ENCODE measurements at places on chromosomes 6 and 20.

GRCh38 chr6:146090474-146090873 is 61.6 kb downstream of the GRM1 start:
- DNase-seq: no peak

GRCh38 chr6:143950875-143951274 is 57.2 kb downstream of the PLAGL1 start:
- no peak for DNase-seq

GRCh38 chr6:69704916-69705315 is 91.9 kb downstream of the LMBRD1 start:
- no peak for DNase-seq

- no peak for DNase-seq
Observed at GRCh38 chr6:64252256-64252655, 616.7 kb downstream of the PHF3 start.

DNA sequence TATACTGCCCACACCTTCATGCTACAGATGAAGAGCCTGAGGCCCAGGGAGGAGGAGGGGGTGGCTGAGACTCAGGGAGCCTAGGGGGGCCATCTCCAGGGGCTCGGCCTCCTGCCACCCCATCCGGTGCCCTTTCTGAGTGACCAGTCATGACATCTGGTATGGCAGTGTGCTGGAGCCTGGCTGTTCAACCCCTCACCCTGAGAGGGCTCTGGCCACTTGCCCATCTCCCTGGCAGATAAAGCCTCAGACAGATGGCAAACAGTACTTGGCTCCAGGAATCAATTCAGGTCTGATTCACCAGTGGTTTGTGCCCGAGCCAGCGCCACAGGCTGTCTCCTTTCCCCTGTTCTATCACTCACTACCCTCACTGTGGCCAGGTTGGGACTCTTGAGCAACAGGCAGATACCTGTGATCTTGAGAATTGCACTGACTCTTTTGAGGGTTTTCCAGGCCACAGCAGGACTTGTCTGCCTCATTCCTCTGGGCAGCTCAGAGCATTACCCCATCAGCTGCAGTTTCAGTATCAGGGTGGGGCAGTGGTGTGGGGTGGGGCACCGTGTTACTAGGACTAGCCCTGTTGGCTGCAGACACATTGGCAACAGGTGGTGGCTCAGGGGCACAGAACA is 22.8 kb downstream of the SRSF3 start:
- DNase-seq: no peak

- no peak for DNase-seq
Observed at GRCh38 chr6:162862941-162863340, 135.2 kb downstream of the PACRG start.

DNA sequence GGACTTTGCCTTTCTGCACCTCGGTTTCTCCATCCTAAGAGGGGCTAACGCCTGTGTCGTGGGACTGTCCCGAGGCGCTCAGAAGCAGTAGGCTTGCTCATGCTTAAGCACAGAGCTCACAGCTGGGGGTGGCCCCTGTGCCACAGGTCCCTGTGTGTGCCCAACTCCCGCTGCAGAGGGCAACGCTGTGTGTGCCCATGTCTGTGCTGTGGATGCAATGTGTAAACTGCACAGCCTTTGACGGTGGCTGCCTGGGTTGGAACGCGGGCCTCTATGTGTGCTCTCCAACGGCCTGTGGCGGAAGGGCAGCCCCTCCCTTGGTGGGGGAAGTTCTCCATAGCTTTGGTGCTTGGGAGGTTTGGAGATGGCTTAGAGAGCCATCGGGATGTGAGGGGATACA is 10.7 kb upstream of the GATA5 start:
- no peak for DNase-seq

DNA sequence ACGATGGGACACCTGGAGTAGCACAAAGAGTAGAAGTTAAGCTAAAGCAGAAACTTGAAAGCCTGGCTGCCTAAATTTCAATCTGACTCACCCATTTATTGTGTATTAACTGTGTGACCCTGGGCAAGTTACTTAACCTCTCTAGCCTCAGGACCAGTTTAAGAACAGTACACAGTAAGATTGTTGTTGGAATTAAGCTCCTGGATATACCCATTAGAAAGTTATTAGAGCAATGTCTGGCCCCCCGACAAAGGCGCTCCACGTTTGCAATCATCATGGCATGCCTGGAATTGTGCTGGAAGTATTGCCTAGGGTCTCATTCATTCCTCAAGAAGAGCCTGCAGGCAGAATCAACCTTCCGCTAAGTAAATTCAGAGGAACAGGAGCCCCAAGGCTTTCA is 1.4 kb downstream of the SDC4 start:
- no peak for DNase-seq

GRCh38 chr6:106547601-106548453 is 81.5 kb downstream of the RTN4IP1 start:
- peak; percentile 34 for DNase-seq

DNA sequence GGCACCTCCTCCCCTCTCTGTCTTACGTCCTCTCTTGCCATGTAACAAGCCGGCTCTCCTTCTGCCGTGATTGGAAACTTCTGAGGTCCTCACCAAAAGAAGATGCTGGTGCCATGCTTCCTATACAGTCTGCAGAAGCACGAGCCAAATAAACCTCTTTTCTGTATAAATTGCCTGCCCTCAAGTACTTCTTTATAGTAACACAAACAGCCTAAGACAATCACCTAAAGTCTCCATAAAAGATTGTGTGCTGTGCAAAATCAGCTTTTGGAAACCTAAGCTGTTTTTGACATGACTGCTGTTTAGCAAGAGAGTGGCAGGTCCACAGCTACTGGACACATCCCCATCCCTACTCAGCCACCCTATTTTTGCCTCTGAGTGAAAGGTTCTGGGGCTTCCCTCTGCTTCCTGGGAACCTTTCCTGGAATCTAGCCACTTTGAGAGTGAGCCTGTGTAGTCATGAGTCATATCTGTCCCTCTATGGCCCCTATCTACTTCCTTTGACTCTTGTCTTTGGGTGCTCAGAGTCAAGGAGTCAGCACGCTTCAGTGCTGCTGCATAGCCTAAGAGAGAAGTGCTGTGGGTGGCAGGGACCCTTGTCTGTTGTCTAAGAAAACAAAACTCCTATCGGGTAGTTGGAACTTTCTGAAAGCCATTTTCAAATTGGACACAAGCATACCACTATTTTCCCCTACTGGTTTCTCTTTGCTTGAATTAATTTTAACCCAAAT is 110.0 kb downstream of the PPP1R14C start:
- no peak for DNase-seq

DNA sequence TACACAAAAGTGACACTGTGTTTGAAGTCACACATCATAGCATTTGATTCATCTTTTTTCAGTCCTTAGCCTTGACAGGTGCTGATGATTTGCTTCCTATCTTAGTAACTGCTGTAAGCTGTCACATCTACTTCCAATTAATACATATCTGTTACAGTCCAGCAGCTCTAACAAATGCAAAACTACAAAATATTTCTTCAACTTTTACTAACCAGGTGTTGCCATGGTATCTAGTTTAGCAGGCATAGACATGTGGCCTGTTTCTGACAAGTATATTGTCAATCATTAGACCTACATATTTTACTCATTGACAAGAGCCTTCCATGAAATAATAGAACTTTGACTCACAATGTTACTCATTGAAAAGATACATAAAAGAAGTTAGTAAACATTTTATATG is 1159.7 kb downstream of the GRIK2 start:
- no peak for DNase-seq

DNA sequence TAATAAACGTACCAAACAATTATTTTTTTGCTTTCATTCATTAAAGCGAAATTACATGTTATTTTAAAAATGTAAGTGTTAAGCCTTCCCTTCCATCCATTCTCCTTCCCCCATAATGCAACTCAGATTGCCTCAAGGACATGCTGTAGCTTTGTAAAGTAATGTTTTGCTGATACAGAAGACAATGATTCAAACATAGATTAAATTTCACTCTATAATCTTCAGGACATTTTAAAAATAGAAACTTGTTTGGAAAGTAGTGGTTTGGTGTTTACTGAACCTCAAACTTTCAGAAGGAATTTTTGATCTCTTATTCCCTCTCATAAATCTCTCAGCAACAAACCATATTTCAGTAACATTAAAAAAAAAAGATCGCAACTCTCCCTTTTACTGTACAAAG is 350.9 kb upstream of the HSF2 start:
- DNase-seq: no peak

- DNase-seq: peak; percentile 20
Observed at GRCh38 chr6:150894935-150895552, 29.5 kb downstream of the MTHFD1L start.

GRCh38 chr6:13259393-13259792 is 68.9 kb downstream of the TBC1D7 start:
- no peak for DNase-seq

GRCh38 chr6:66825539-66825938 is 1118.5 kb upstream of the EYS start:
- DNase-seq: no peak

DNA sequence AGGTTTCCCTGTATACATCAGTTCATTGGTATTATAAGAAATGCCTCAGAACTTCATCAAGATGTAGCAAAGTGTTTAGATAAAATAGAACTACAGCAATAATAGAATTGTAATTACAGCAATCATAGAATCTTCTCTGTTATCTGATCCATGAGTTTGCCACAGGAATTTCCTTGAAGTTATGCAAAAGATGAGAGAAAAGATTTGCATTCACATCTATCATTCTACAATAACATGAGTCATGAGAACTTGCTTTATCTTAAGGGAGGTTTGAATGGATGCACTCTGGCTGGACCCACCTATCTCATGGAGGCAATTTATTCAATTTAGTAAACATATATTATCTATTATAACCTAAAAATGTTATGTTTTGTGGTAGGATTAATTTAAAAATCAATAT is 329.8 kb upstream of the EPHA7 start:
- no peak for DNase-seq

GRCh38 chr6:159116343-159116742 is 52.9 kb upstream of the FNDC1 start:
- DNase-seq: no peak

- no peak for DNase-seq
Observed at GRCh38 chr20:10504608-10504993, 69.5 kb downstream of the SLX4IP start.

- no peak for DNase-seq
Observed at GRCh38 chr6:163021054-163021453, 293.3 kb downstream of the PACRG start.

GRCh38 chr20:9660236-9660868 is 146.0 kb downstream of the LAMP5 start:
- peak; percentile 4 for DNase-seq

DNA sequence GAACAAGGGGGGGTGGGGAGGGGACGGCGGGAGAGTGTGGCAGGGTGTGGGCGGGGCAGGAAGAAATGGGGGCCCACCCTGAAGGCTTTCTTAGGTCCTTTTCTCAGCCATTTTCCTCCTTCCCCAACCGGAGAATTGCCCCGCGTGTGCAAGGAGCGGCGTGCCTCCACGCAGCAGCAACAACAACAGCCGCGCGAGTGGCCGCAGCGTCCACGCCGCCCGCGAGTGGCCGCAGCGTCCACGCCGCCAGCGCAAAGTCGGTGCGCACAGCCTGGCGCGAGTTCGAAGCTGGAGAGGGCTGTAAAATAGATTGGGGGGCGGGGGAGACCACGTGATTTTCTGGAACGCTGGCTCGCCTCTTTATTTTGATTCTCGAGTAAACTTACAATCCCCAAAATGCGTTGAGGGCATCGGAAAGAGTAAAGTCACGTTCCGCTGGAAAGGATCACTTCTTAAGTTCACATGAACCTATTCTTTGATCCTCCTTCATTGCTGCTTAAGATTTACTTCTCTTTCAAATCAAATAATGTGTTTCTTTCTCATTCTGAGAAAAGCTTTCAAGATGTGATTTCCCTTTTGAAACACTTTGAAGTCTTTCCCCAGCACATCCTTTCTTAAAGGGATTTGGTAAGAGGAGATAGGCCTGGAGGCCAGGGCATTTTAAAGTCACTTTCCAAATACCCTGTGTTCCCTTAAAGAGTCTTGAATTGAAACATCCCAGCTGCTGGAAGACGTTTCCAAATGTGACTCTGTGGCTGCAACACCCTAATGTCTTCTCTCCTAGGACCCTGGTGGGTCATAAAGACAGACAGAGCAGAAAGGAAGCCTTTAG is 66.7 kb upstream of the ZNF217 start:
- DNase-seq: peak; percentile 57

DNA sequence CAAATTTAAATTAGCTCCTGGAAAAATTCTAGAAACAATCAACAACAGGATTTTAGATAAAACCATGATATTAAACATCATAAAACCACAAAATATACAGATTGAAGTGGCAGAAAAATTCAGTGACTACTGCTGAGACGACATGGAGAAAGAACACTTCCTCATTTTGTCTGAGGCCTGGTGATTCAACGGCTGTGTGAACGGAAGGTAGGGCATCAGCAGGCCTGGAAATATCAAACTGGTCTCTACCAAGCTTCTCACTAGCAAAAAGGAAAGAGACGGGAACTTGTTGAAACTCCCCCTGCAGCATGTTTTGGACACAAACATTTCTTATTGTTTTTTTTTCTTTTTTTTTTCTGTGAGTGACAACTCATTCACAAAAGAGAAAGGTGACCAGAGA is 58.0 kb upstream of the AHI1 start:
- DNase-seq: no peak

DNA sequence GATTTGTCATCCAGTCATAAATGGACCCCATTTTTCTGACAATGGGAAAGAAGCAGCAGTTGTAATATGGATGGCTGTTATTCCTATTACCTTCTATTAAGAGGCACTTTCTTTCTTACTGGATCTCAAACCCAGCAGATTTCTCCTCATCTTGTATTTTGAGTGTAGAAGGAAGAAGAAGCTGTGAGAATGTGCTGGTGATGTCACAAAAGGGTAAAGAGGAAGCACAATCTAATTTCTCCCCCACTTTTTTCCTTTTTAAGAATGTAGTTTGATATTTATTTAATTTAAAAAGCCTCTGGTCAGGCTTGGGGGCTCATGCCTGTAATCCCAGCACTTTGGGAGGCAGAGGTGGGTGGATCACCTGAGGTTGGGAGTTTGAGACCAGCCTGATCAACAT is 100.0 kb upstream of the JARID2 start:
- DNase-seq: no peak

GRCh38 chr6:6851059-6851948 is 256.5 kb upstream of the RREB1 start:
- no peak for DNase-seq

GRCh38 chr6:15956205-15957106 is 172.4 kb upstream of the MYLIP start:
- no peak for DNase-seq

DNA sequence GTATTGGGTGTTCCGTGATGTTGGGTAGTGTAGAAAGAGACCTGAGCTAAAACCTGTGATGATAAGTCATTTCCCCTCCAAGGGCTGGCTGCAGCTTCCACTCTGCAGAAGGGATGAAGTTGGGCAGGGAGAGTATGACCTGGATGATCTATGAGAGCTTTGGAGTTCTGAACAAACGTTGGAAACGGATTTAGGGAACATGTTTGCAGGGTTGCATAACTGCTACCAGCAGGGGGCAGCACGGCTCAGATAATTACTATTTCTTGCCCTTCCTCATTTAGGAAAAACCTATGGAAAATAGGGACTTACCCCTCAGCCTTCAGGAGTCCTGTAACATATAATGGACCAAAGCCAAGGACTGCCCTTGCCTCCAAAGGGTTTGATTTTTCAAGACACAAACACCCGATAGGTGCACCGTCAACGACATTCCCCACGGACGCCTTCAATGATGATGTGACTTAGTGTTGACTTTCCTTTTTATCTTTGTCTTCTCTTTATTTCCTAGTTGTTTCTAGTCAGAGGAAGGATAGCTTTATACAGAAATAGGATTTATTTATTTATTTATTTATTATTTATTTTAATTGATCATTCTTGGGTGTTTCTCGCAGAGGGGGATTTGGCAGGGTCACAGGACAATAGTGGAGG is 164.9 kb upstream of the SASH1 start:
- DNase-seq: peak; percentile 53
